ENCODE measurements at places on chromosomes 6 and 20. TPM values are rescaled to one million over a fixed set of nuclear protein-coding genes. Genes with fewer than 3 reads are reported as not detected.

- H3K36me3 ChIP-seq = peaks cover 49% of the 10 kb centered on the region
- H3K4me1 ChIP-seq = peaks cover 46% of the 10 kb centered on the region
- H3K27ac ChIP-seq = no peak overlapping the region
- no peaks in the 10 kb centered on the region for H3K27me3 ChIP-seq
These were observed 5.0 kb downstream of the HLA-A start for GRCh38 chr6:29947077-29947980.

- DNase-seq = peak; percentile 58
- no peaks in the 10 kb centered on the region for H3K27me3 ChIP-seq
- H3K36me3 ChIP-seq = peaks cover 25% of the 10 kb centered on the region
- H3K4me1 ChIP-seq = no peaks in the 10 kb centered on the region
- H3K27ac ChIP-seq = no peak overlapping the region
- H3K4me3 ChIP-seq = no peak overlapping the region
These were observed 83.5 kb downstream of the ZMYND8 start for GRCh38 chr20:47272893-47273590.

- peak within 1 kb of the TSS; percentile 79 for H3K4me3 ChIP-seq
- peak within 1 kb of the TSS; percentile 76 for H3K27ac ChIP-seq
- H3K36me3 ChIP-seq = no peaks in the 10 kb centered on the region
- peaks cover 49% of the 10 kb centered on the region for H3K4me1 ChIP-seq
- no peaks in the 10 kb centered on the region for H3K27me3 ChIP-seq
These were observed at the start of gene HLA-DPB1 for GRCh38 chr6:33075568-33076405. Gene HLA-DPB1 (plus strand): TSS chr6:33075990. CDS start chr6:33076042, 52 bp downstream.

DNA sequence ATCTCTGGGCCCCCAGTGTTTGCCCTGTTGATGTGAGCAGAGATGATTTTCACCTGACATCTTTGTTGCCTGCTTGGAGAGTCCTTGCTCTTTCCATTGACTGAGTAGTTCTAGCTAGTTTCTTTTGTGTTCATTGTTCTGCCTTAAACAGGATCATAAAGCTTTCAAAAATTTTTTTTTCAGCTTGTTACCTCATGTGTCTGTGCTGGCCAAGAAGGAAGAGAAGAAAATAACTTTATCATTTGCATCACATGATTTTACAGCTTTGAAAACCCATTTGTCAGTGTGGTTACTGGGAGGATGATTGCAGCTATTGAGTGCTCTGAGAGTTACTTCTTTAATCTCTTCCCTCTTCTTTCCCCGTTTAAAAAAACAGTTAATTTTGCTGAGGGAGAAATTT, 16.0 kb downstream of the FOXO3 start:
- no peaks in the 10 kb centered on the region for H3K27me3 ChIP-seq
- no peak overlapping the region for H3K4me3 ChIP-seq
- DNase-seq = no peak

Gene DLK2
- total RNA-seq = 0.33 TPM

Gene SYCP2
- 5.4 TPM for total RNA-seq

GRCh38 chr6:138196122-138196738, 22.1 kb downstream of the PBOV1 start:
- no peak overlapping the region for H3K4me3 ChIP-seq
- H3K4me1 ChIP-seq = no peaks in the 10 kb centered on the region
- no peaks in the 10 kb centered on the region for H3K36me3 ChIP-seq
- H3K27ac ChIP-seq = no peak overlapping the region
- no peak for DNase-seq
- H3K27me3 ChIP-seq = no peaks in the 10 kb centered on the region

Gene ARFGEF2
- 27.3 TPM for total RNA-seq

DNA sequence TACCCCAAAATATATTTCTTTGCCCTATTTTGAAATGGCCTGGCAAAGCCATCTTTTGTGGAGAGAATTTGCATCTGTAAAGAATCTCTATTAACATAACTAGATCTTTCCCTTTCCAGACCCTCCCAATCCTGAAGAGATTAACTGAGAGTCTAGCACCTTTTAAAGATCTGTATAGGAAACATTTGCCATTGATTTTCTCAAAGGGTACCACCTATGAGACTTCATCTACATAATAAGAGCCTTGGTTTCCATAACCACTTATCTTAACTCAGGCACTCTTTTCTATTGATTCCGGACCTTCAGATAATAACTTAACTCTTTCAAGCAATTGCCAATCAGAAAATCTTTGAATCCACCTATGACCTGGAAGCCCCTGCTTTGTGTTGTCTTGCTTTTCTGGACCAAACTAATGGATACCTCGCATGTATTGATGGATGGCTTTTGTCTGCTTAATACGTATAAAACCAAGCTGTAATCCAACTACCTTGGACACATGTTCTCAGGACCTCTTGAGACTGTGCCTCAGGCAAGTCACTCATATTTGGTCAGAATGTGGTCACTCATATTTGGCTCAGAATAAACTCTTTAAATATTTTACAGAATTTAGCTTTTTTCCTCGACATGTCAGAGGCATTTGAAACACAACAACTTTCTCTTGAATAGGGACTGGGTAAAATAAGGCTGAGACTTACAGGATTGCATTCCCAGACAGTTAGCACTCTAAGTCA, 31.4 kb downstream of the SLC22A2 start:
- no peaks in the 10 kb centered on the region for H3K36me3 ChIP-seq
- no peaks in the 10 kb centered on the region for H3K4me1 ChIP-seq
- H3K27ac ChIP-seq = no peak overlapping the region
- no peak overlapping the region for H3K4me3 ChIP-seq
- no peaks in the 10 kb centered on the region for H3K27me3 ChIP-seq

Data from CD4-positive, alpha-beta memory T cell (primary cell).